ENCODE measurements at places on chromosomes 1 and 21.

- no peak for DNase-seq
- H3K4me3 ChIP-seq, result no peak overlapping the region
- H3K4me1 ChIP-seq, result peaks cover 65% of the 10 kb centered on the region
- no peak overlapping the region for H3K27ac ChIP-seq
- no peaks in the 10 kb centered on the region for H3K27me3 ChIP-seq
These were observed 144.0 kb downstream of the ROR1 start for GRCh38 chr1:63917571-63918417.

DNA sequence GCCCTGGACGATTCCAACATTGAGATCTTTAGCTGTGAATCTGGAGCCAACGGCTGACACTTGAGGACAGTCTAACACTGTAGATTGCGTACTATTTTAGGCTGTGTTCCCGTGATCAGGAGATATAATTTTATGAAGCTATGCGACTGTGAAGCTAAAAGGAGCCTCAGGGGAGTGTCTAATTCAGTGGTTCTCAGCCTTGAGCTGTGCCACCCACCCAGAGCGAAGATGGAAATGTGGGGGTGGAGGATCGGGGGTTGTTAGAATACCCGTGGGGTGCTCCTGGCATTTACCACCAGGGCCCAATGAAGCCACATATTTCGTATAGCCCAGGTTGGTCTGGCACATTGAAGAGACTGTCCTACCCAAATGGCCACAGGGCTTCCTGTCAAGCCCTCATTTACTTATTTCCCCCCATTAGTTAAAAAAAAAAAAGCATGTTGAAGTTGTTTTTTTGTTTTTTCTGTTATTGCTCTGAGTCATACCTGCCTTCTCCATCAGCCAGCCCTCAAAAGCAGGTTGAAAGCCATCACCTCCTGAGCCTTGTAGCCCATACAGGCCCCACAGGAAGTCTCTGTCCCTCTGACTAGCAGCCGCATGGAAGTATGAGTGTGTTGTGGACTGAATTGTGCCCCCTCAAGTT is 141.7 kb downstream of the GALNT2 start:
- H3K27me3 ChIP-seq, result no peaks in the 10 kb centered on the region
- peak overlapping the region; percentile 71 for H3K27ac ChIP-seq
- no peak overlapping the region for H3K4me3 ChIP-seq
- H3K4me1 ChIP-seq, result peaks cover 67% of the 10 kb centered on the region

DNA sequence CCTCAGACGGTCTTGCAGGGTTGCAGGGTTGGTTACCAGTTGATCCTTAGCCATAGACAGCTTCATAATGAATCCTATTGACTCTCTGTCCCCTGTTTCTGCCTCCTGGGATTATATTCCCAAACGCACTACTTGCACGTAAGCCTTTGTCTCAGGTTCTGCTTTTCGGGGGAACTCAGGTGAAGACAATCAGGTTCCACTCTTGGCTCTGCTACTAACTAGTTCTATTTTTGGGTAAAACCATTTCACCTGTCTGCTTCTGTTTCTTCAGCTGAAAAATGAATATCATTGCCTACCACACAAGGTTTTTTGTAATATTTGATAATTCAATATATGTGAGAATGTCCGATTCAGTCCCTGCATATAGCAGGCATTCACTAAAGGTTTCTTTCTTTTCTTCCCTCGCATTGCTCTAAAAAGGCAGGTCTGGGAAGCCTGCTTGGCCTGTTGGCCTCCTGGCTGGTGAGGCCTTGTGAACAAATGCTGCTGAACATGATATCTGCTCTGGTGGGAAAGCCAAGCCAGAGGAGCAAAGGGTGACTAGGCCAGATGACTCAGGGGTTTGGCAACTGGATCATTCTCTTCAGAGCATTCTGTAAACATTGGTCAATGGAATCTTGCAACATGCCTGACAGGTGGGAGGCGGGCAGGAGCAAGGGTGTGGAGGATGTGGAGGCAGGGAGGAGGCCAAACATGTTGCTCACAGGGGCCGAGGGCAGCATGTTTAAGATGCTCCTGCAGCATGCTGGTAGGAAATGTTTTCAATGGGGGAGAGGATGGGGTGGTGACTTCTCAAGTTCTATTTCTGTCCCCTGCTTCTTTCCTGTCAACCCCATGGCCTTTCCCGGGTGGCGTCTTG is 23.8 kb downstream of the IER5 start:
- no peaks in the 10 kb centered on the region for H3K27me3 ChIP-seq
- H3K27ac ChIP-seq, result peak overlapping the region; percentile 73
- DNase-seq, result peak; percentile 67
- H3K4me1 ChIP-seq, result peaks cover 44% of the 10 kb centered on the region

GRCh38 chr1:168518201-168518689 is 25.6 kb downstream of the XCL2 start:
- peaks cover 15% of the 10 kb centered on the region for H3K4me1 ChIP-seq
- no peak overlapping the region for H3K27ac ChIP-seq
- H3K27me3 ChIP-seq, result peaks cover 6% of the 10 kb centered on the region
- H3K36me3 ChIP-seq, result no peaks in the 10 kb centered on the region

DNA sequence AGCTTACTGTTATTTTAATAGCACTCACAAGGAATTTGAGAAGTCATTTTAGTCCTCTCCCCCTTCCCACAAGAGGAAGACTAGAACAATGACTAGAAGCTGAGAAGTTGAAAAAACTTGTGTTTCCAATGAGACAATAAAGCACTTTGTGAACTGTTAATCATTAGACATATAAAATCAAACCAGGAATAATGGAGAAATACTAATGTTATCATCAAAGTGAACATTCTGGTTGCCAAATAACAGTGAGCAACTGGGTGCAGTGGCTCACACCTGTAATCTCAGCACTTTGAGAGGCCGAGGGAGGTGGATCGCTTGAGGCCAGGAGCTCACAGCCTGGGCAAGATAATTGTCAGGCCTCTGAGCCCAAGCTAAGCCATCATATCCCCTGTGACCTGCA is 54.0 kb upstream of the RASAL2 start:
- DNase-seq, result no peak
- no peaks in the 10 kb centered on the region for H3K36me3 ChIP-seq
- H3K4me1 ChIP-seq, result peaks cover 37% of the 10 kb centered on the region
- H3K27ac ChIP-seq, result no peak overlapping the region
- no peak overlapping the region for H3K4me3 ChIP-seq
- H3K27me3 ChIP-seq, result no peaks in the 10 kb centered on the region

DNA sequence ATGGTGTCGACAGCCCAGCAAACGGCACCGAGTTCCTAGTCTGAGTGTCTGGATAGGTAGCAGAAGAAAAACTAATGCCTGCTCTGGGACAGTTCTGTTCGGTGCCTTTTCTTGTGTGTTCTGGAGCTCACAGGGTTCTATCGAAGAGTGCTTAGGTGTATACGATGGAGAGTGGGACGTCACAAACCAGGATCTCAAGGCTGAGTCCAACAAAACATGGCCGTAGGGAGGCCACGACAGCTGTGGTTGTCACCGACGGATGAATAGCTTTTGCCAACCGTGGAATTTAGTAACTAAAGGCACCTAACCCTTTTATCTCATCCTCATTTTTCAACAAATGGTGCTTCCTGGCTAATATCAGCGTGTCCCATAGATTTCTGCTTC is 635 bp upstream of the SYNJ1 start:
- H3K4me3 ChIP-seq, result peak overlapping the region; percentile 94
- H3K4me1 ChIP-seq, result peaks cover 32% of the 10 kb centered on the region
- peak overlapping the region; percentile 95 for H3K27ac ChIP-seq
- no peak for DNase-seq

DNA sequence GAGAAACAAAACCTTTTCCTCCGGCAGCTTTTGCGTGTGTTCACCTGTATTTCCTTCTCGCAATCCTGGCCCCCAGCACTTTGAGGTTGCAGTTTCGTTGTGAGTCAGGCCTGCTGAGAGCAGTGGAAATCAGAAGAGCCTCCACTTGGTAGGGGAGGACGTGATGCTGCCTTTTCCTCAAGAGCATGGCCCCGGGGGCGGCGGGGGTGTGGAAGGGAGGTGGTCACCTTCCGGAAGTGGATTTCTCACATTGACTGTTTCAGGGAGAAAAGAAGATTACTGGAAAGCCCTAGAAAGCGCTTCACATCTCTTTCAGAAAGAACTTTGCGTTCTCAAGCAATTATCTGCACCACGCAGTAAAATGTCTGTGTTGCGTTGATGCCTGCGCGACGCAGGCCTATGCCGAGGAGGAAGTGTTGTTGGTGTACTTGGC is 12.2 kb upstream of the IL10 start:
- no peaks in the 10 kb centered on the region for H3K4me1 ChIP-seq
- no peak for DNase-seq
- H3K36me3 ChIP-seq, result no peaks in the 10 kb centered on the region
- H3K4me3 ChIP-seq, result no peak overlapping the region
